Panc1 (cell line): ENCODE measurements at places on chromosomes 5 and 9. TPM values are rescaled to one million over a fixed set of nuclear protein-coding genes. Genes with fewer than 3 reads are reported as not detected.

The TLX3 gene
- not detected for total RNA-seq

The PURA gene
- 16.9 TPM for total RNA-seq

The NELFB gene
- total RNA-seq = 62.4 TPM

The BRD3 gene
- 27.6 TPM for total RNA-seq

The PCDHB12 gene
- 0.44 TPM for total RNA-seq

The PCDH1 gene
- total RNA-seq = 9.0 TPM

The STC2 gene
- total RNA-seq = 32.2 TPM

The KCNN2 gene
- not detected for total RNA-seq

The MSX2 gene
- total RNA-seq = 8.5 TPM

The ZBTB43 gene
- 9.7 TPM for total RNA-seq

The GABRG2 gene
- not detected for total RNA-seq

The PWWP2A gene
- total RNA-seq = 22.6 TPM

The SHOC1 gene
- total RNA-seq = 0.10 TPM

The TUSC1 gene
- total RNA-seq = 4.4 TPM

The ATG10 gene
- total RNA-seq = 14.0 TPM

The SELENOP gene
- 1.6 TPM for total RNA-seq

The GABRA1 gene
- total RNA-seq = not detected

The GARIN3 gene
- not detected for total RNA-seq

The C9orf153 gene
- not detected for total RNA-seq

The MRPS30 gene
- 47.2 TPM for total RNA-seq

The TOR2A gene
- total RNA-seq = 8.2 TPM

The LCN15 gene
- 0.05 TPM for total RNA-seq

The HRH2 gene
- total RNA-seq = 0.33 TPM

The SLIT3 gene
- total RNA-seq = 26.4 TPM

The SLC28A3 gene
- not detected for total RNA-seq

The PCDHB5 gene
- total RNA-seq = 0.08 TPM

The ANKRD18B gene
- total RNA-seq = 7.3 TPM

The DNM1 gene
- total RNA-seq = 18.7 TPM

The MARCOL gene
- not detected for total RNA-seq

The ARHGEF37 gene
- 3.2 TPM for total RNA-seq

The PCDHGB3 gene
- total RNA-seq = 0.49 TPM

The CARTPT gene
- not detected for total RNA-seq

The SEMA4D gene
- 6.5 TPM for total RNA-seq

The OR1J2 gene
- not detected for total RNA-seq

The ARSI gene
- total RNA-seq = 18.6 TPM

The ARHGEF28 gene
- 34.8 TPM for total RNA-seq

The PCDHA6 gene
- 0.31 TPM for total RNA-seq

The IFNA2 gene
- total RNA-seq = not detected

The CCDC152 gene
- not detected for total RNA-seq

The REXO4 gene
- 19.9 TPM for total RNA-seq

The NTNG2 gene
- total RNA-seq = 5.1 TPM

The NUTM2G gene
- not detected for total RNA-seq

The RNF183 gene
- total RNA-seq = not detected

The FOXD4 gene
- 0.23 TPM for total RNA-seq

The PCDHB7 gene
- 1.3 TPM for total RNA-seq

The IL4 gene
- total RNA-seq = not detected
